ENCODE measurements at places on chromosomes 11 and 22.

DNA sequence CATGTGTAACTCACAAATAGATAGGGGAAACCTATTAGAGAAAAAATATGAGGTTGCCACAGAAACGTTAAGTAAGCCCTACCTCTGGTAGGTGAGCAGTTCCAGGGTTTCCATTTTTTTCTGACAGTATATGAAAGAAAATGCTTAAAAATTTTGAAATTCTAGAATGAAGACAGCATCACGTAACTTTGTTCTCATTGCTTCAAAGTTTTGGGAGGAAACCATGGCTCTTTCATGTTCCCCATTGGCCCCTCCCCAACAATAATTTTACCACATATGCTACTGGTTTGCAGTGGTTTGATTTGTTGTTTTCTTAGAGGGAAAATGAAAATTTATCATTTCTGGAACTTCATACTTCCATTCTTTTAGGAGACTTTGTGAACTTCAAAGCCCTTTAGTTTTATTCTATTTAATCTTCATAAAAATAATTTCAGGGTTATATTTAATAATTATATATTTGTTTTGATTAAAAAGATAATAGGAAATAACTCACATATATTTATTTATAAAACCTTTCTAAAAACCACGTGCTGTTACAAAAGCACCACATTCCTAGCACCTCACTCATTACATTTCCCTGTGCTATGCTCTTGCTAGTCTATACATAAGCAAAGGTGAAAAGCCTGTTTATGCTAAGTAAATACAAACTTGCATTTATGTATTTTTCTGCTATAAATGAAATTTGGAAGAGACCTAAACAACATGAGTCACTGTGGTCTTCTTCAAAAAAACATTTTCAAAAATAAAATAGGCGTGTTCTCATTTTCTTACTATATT is 113.4 kb downstream of the CASP12 start:
- DNase-seq = no peak

- DNase-seq = peak; percentile 77
Observed at GRCh38 chr11:613369-613968, 2.3 kb downstream of the IRF7 start.

- no peak for DNase-seq
Observed at GRCh38 chr11:121645596-121645995, 192.8 kb upstream of the SORL1-AS1 start.

DNA sequence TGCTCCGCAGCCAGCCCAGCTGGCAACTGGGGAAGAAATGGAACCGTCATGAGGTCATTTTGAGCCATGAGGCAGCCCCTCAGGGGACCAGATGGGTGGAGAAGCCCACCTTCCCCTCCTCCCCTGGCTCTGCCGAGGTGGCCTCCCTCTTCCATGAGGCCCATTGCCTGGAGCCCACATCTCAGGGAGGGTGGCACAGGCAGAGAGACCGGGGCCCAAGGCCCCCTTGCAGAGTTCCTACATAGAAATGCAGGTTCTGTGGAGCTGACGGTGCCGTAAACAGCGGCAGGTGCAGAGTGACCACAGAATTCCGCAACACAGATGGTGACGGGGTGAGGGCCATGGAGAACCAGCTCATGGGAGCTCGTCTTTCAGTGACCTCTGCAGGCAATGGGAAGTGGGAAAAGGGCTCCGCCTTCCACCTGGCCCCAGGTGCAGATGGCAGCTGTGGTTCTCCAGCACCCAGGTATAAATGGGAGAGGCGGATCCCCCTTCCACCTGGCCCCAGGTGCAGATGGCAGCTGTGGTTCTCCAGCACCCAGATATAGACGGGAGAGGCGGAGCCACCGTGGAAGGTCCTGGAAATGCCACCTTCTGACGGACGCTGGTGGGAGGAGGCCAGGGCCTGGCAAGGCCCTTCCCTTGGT is 765.4 kb downstream of the BRD1 start:
- no peak for DNase-seq

- DNase-seq = no peak
Observed at GRCh38 chr11:762421-763072, 14.7 kb downstream of the GATD1 start.

GRCh38 chr22:23693979-23694680 is 3.3 kb downstream of the RGL4 start:
- DNase-seq = no peak
